ENCODE measurements at places on chromosomes 1 and 21.

GRCh38 chr1:188517139-188517538, 1688.4 kb downstream of the PLA2G4A start:
- DNase-seq = no peak

DNA sequence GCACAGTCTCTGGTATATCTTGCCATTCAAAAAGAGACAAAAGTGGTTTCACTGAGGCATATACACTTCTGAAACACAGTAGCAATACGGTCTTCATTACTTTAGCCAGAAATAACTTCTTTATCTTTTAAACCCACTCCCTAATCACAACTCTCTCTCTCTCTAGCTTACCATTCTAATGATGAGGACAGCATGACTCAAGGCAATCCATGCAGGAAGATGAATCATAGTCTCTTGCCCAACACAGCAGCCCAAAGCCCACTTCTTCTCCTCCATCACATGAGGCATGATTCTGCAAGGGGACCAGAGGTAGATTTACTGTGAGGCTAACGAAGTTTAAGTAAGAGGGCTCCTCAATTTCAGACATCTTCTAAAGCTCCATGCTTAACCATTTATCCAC, 285.0 kb upstream of the NR5A2 start:
- peak; percentile 91 for DNase-seq

DNA sequence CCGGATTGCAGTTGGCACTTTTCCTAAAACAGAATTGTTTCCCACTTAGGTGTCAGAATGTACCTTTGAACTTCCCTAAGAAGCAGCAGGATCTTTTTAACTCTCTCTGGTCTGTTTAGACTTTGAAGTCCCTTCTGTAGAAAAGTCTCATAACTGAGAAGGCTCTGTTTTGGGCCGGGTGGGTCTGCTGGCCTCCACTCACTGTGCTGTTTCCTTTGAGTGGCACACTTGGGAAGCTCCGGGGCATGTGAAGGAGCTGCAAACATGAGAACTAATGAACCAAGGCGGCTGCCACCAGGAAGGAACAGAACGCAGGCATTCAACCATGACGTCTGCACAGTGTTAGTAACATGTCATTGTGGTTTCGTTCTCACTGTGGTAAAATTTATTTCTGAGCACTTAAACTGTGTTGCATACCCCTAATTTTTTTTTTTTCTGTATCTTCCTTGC, 19.5 kb upstream of the NCMAP start:
- DNase-seq = no peak

DNA sequence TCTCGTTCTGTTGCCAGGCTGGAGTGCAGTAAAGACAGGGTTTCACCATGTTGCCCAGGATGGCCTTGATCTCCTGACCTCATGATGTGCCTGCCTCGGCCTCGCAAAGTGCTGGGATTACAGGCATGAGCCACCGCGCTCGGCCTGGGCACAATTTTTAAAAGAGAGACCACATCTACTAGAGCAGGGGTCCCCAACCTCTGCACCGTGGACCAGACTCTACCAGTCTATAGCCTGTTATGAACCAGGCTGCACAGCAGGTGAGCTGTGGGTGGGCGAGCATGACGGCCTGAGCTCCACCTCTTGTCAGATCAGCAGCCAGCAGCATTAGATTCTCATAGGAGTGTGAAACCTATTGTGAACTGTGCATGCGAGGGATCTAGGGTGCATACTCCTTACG, 20.8 kb downstream of the TNNT2 start:
- no peak for DNase-seq

Measured in fibroblast of the aortic adventitia (primary cell).